ENCODE measurements at places on chromosomes 7 and 10.

DNA sequence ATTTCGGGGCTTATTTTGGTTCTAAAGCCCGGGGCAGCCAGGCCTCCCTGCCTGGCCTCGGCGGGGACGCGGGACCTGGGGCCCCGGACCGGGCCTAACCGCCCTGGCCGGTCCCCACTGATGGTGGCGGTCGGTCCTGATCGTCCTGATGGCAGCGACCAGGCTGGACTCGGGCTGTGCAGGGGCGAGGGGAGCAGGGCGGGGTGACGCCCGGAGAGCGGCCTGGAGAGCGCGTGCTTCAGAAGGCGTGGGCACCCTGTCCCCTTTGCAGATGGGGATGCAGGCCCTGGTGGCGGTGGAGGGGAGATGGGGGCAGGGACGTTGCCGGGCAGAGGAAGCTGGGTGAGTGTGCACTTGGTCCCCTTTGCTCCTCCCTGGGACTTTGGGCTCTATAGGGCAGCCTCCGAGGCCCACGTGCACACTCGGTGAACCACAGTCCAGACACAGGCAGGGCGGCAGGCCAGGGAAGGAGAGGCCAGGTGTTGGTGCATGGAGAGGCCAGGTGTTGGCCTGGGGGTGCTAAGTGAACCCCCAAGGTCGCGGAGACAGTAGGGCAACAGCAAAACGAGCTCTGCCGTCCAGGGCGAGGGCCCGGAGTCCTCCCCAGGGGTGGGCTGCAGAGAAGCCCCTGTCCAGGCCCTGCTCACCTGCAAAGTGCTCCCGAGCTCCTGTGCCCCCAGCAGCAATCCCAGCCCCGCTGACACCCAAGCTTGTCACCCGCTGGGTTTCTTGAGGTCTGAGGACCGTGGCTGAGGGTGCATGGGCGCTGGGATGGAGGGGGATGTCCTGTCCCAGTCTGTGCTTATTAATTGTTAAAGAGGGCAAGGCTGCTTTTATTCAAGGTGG lies 42.4 kb upstream of the FAM20C start:
- no peak for DNase-seq

GRCh38 chr10:95327367-95327766 lies 36.6 kb upstream of the PDLIM1 start:
- DNase-seq = no peak

- no peak for DNase-seq
These were observed 132.8 kb downstream of the TCERG1L start for GRCh38 chr10:131178521-131179331.

DNA sequence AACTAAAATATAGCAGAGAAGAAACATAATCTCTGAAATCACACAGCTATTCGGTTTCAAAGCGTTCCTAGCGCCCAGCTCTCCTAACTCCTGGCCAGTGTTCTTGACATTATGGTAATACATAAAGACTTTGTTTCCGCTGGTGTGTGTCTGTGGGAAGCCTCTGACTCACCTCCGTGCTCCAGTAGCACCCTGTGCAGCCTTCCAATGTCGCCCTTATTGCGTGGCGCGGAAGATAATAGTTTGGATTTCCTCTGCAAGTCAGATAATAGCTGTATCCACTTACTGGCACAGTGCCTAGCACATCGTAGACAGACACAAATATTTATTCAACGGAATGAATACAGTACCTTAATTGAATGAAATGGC lies 570 bp downstream of the BMS1 start:
- no peak for DNase-seq

DNA sequence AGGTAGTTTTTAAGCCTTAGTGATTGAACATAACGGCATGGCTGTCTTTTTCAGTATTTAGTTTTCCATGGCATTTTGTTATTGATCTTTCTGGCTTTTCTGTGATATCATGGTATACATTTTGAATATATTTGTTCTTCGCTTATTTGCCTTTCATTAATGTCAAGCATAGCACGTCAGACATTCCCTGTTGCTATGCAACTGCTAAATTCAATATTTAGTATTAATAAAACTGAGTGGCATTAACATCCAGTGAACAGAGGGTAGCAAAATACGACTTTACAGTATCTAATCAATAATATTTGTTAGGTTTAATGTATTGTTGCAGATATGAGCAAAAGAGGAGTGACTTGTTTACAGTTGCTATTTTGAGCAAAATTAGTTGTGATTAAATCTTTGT lies 72.5 kb downstream of the LCOR start:
- no peak for DNase-seq

DNA sequence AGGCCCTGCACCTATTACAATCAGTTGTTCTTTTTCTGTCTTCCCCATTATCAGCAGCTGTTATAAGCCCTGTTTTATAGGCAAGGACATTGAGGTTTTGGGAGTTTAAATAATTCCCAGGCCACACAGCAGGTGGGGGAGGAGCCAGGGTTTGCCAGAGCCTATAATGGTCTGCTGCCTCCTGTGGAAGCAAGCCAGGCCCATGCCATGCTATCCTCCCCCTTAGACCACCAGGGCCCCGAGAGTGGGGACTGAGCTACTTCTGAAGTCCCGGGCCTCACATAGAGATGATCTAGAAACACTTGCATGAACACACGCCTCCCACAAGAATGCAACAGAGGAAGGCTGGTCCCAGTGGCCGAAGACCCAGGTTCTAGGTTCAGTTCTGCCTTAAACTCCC lies 141.7 kb downstream of the SH3PXD2A start:
- DNase-seq = no peak

DNA sequence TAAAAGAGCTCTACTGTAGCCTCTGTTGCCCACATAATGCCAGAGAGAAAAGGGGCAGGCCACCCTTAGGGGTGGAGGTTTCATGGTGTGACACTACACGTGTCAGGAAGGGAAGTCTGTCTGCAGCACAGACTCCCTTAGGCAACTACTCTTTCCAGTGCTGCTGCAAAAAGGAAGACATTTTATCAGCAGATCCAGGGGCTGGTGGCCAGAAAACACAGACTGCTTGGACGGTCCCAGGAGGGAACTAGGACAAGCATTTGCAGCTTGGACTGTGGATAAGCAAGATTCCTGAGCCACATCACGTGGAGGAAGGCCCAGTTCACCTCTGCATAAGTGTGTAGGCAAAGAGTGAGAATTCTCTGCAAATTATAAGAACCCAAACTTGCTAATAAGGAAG lies 220.8 kb downstream of the FANK1 start:
- DNase-seq = no peak

DNA sequence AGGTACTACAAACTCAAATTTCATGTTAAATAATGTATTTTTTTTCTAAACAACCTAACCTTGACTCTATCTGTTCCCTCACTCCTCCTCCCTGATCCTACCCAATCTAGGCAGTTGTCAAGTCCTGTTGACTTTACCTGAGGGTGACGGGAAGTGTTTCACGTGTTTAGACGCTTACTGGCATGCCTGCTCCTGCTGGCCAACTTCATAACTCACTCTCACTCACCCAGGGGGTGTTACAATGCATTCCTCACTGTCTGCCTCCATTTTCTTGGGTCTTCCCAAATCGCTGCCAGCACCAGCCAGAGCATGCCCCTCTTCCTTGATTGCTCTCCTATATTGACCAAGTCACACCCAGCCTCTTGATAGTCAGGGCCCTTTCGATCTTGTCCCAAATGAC lies 28.3 kb downstream of the CRCP start:
- no peak for DNase-seq

GRCh38 chr7:155839461-155839860 lies 27.2 kb upstream of the SHH start:
- DNase-seq = no peak

GRCh38 chr10:101467286-101467770 lies 113.4 kb downstream of the BTRC start:
- DNase-seq = no peak

GRCh38 chr7:28360739-28361138 lies 51.6 kb upstream of the CREB5 start:
- no peak for DNase-seq

GRCh38 chr10:69492091-69492745 lies 41.0 kb downstream of the TSPAN15 start:
- DNase-seq = no peak

DNA sequence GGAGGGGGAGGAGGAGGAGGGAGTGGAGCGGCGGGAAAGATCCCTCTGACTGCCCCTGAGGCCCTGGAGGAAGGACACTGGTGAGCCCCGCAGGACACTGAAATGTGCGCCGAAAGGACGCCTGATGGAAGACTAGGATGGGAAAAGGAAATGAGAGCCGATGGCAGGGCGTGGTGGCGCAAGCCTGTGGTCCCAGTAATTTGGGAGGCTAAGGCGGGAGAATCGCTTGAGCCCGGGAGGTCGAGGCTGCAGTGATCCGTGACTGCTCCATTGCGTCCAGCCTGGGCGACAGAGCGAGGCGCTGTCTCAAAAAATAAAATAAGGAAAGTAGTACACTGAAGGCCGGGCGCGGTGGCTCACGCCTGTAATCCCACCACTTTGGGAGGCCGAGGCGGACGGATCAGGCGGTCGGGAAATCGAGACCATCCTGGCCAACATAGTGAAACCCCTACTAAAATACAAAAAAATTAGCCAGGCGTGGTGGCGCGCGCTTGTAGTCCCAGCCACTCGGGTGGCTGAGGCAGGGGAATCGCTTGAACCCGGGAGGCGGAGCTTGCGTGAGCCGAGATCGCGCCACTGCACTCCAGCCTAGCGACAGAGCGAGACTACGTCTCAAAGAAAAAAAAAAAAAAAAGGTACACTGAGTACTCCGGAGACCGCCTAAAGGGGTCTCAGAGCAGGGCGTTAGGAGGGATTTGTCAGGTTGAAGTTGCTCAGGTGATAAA lies 561 bp upstream of the HNRNPF start:
- DNase-seq = peak; percentile 39

DNA sequence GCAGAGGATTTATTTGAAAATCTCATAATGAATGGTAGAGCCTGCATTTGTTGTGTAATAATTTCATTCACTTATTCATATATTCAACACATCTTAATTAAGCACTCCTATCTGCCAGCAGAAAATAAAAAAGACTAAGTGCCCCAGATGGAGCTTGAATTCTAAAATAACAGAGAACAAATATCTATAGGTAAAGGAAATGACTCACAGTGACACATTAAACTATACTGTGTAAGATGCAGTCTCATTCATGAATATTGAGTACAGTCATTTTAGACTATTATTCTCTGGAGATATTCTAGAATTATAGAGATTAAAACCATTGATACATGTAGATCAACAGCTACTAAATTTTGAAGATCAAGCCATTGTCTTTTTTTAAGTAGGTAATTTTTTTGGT lies 72.1 kb downstream of the PTPRZ1 start:
- DNase-seq = no peak

- no peak for DNase-seq
These were observed 12.3 kb upstream of the IKZF1 start for GRCh38 chr7:50292165-50292757.

GRCh38 chr10:100006243-100006886 lies 3.4 kb downstream of the DNMBP start:
- no peak for DNase-seq

- no peak for DNase-seq
These were observed 269.7 kb upstream of the HABP2 start for GRCh38 chr10:113283189-113283588.

DNA sequence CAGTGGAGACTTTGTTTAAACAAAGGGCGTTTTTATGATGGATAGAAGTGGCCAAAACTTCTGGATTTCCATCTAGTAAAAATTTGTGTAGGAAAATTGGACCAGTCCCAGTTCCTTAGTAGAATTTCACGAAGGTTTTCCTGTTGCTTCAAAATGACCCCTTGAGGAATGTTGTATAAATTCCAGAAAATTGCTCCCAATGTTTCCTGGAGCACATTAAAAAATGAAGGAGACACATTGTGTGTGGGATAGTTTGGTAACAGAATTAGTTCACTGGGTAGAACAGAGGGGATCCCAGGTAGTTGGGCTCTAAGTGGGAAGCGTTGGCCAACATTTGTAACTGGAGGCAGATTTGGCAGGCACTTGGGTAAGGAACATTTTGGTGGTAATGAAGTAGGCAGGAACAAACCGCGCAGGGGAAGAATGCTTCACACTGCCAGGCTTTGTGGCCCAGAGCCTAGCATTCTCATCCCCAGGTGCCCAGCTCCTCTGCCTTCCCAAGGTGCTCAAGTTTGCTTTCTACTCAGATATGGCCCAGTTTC lies 758.6 kb downstream of the AUTS2 start:
- DNase-seq = no peak

- DNase-seq = no peak
These were observed 55.0 kb downstream of the PRTFDC1 start for GRCh38 chr10:24897326-24897926.

DNA sequence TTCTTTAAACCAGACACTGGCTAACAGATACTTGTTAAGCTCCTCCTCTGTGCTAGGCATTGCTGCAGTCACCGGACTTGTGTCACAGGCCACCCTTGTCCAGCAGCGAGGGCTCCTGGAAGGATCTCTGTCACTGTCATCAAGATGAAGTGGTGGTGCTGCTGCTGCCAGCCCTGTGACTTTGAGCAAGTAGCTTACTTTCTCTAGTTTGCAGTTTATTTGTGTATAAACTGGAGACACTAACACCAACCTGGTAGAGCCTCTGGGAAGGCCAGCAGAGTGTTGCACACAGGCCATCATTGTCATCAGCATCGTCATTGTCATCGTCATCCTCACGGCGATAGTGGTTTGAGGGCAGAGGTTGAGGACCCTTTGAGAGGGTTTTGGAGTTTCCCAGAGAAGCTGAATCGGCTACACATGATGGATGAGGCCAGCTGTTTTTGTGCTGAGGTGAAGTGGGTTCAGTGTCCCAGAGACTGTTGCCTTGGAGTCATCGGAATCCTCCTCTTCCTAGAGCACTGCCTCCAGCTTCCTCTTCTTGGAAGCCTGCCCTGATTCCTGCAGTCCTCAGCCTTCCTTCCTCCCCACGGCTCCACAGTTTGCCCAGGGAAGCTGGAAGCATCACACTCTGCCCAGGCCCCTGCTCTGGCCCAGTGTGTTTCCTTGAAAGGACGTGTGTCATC lies 128.4 kb downstream of the GRK5 start:
- DNase-seq = no peak

- no peak for DNase-seq
These were observed 775.3 kb upstream of the POM121L12 start for GRCh38 chr7:52260046-52260665.

GRCh38 chr7:8114175-8114574 lies 145.6 kb downstream of the GLCCI1 start:
- no peak for DNase-seq

- DNase-seq = no peak
These were observed 58.3 kb upstream of the PPP2R2D start for GRCh38 chr10:131842351-131843088.

GRCh38 chr10:89805599-89806013 lies 104.2 kb downstream of the KIF20B start:
- peak; percentile 7 for DNase-seq

DNA sequence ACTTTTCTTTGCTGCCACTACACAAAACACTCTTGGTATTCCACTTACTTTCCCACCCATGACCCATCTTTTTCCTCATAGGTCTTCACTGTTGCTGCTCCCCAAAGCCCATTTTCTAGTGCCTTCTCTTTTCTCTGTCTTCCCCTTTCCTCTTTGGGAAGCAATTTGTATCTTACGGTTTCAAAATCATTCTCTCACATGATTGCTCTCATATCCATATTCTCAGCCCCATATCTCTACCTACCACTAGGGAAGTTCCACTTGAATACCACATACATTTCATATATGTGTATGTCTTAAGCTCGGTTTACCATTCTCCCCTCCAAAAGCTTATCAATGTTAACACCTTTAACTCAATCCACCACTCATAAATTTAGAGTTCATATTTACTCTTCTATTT lies 3.2 kb upstream of the UBE2D1 start:
- no peak for DNase-seq

GRCh38 chr10:26441491-26442214 lies 3.5 kb downstream of the APBB1IP start:
- DNase-seq = no peak

- DNase-seq = no peak
These were observed 568 bp upstream of the MEOX2 start for GRCh38 chr7:15686957-15687545.

- no peak for DNase-seq
These were observed 22.5 kb downstream of the HHEX start for GRCh38 chr10:92712016-92712889.

All from activated T-helper 1 cell treated with anti-CD3 and anti-CD28 coated beads, Interleukin-2, amount 50 U/mL, for 16 hours (primary cell).